ENCODE measurements at places on chromosomes 4 and X.

GRCh38 chr4:105196523-105197145, 50.0 kb downstream of the TET2 start:
- DNase-seq = peak; percentile 72

DNA sequence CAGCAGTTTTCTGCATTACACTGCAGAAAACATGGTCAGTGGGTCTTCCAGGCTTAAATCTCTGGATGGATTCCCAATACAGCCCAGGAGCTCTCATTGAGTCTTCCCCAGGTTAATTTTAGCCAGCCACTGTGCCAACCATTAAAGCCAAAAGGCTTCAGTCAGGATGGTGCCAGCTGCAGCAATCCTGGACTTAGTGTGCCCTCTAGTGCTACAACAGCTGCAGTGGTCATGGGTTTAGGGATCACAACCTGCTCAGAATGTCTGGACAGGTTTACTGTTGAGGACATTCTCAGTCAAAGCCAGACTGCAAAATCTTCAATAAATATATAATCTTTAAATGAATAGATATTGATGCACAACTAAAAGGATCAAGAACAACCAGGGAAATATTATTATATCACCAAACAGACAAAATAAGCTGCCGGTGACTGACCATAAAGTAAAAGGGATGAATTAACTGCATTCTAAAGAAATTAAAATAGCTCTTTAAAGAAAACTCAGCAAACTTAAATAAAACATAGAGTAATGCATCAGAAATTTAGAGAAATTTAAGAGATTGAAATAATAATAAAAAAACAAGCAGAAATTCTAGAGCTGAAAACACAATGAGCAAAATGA, 639.9 kb downstream of the SPOCK3 start:
- no peak for DNase-seq

GRCh38 chr4:164930647-164931046, 46.8 kb downstream of the TRIM61 start:
- DNase-seq = no peak

DNA sequence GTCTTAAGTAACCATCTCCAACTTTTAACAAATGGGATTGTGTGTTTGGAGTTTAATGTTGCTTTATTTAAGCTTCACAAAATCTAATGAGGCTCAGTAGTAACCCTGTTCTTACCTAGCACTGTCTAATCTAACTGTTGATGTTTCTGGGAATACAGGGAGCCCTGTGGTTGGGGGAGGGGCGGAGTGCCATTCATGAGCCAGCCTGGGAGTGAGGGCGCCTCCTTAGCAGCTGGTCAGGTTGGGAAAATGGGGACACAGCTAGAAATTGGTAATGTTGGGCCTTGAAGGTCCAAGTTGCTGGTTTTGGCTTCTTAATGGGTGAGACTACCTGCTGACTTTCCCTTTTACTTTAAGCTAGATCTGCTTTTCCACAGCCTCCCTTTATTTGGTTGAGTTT, 22.9 kb upstream of the TADA2B start:
- DNase-seq = no peak

GRCh38 chr4:146134761-146135445, 40.6 kb upstream of the LSM6 start:
- DNase-seq = no peak

GRCh38 chr4:130486841-130487240, 1390.9 kb downstream of the C4orf33 start:
- DNase-seq = no peak
